ENCODE measurements at places on chromosomes 4 and X.

GRCh38 chrX:103793545-103793940 lies 16.9 kb downstream of the PLP1 start:
- DNase-seq: no peak

DNA sequence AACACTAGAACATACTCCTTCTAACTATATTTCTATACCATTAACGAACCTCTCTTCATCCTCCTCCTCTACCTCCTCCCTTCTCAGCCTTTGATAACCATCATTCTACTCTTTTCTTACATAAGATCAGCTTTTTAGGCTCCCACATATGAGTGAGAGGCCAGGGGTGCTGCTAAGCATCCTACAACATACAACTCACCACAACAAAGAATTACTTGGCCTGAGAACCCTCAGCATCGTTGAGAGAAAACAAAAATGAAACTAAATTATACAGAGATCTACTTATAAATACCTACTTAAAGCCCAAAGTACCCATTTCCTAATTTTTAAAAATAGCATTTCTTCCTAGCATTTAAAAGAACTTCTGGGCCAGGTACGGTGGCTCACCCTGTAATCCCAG lies 77.7 kb downstream of the CC2D2A start:
- DNase-seq: no peak

DNA sequence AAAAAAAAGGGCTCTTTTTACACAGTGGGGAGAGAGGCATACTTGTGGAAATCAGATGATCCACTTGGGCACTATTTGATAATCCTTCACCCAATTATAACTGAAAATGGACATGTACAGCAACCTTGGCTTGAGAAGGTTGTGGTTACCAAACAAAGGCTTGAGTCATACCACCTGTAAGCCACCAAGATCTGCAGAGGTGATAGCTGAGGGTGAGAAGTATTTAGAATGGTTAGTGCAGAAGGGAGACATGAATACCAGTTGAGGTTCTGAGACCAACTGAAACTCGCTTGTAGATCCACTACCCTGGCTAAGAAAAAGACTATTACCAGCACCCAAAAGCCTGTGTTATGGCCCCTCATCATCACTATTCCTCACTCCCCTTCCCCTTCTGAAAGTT lies 614.0 kb downstream of the STIM2 start:
- no peak for DNase-seq

DNA sequence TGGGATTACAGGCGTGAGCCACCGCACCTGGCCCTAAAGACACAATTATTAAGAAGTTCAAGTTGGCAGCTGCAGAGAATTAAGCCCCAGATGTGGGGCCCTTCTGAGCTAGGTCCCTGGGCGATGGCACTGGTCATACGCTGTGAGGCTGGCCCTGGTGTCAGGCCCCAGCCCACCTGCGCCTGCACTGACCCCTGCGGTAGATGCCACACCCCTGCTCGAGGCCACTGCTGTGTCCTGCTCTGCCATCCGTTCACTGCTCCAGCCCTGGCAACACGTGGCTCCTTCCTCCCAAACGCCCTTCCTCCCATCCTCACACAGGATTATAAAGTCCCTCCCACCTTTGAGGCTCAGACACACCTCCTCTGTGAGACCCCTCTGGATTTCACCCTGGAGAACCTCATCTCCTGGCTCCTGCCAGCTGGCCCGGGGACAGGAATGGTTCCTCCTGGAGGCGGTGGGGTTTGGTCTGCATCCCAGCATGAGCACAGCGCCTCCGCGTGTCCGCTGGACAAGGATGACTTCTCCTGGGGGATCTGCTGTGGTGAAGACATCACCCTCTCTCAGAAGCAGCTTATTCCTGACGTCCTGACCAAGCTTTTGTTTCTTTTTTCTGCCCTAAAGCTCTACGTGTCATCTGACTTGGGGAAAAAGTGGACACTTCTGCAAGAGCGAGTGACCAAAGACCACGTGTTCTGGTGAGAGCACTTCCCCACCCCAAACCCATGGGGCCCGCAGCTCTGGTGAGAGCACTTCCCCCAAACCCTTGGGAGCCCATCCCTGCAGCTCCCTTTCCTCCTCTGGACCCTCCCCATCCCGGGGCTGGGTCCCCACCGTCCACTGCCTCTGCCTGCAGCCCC lies 219.0 kb upstream of the PSAPL1 start:
- DNase-seq: no peak

DNA sequence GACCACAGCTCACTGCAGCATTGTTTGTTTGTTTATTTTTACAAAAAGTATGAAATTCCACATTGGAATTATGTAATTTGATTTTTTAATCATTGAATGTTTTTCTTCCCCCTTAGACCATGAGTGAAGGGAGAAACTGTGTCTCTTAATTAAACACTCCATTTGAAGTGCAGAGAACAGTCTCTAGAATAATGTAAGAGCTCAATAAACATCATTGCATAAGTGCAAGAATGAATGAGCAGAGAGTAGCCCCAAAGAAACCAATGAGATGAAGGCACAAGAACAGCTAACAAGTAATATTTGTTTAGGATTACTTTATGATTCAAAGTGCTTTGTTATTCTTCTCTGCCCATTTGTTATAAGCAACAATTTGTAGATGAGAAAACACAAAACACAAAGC lies 921.3 kb upstream of the LCORL start:
- DNase-seq: no peak
